ENCODE measurements at places on chromosomes 4 and X.

- no peak for DNase-seq
Observed at GRCh38 chr4:19241895-19242294, 1009.8 kb upstream of the SLIT2 start.

GRCh38 chr4:122882857-122883735 lies 39.3 kb downstream of the NUDT6 start:
- no peak for DNase-seq

DNA sequence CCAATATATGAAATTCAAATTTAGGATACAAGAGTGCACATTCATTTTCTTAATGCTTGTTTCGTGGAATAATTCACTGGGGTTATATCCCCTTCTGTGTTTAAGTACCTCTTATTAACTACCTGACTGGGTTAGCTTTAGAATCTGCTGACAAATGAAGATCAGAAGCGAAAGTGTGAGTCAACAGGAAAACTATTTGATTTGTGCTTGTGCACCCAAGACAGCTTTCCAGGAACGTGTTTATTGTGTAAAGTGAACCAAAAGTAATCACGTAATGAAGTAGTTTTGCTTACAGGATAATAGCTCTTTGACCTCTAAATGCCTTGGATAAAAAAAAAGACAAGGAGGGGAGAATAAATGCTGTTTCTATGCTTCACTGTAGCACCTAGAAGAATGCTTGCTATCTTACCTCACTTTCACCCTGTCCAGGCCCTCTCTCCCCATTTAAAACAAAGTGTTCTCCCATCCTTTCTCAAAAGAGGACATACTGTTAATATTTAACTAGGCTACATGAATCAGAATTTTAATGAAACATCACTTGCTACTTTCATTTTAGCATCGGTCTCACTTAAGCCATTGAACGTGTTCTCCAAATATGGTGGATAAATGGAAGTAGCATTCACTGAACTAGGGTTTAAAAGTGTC lies 141.9 kb downstream of the THOC2 start:
- no peak for DNase-seq

DNA sequence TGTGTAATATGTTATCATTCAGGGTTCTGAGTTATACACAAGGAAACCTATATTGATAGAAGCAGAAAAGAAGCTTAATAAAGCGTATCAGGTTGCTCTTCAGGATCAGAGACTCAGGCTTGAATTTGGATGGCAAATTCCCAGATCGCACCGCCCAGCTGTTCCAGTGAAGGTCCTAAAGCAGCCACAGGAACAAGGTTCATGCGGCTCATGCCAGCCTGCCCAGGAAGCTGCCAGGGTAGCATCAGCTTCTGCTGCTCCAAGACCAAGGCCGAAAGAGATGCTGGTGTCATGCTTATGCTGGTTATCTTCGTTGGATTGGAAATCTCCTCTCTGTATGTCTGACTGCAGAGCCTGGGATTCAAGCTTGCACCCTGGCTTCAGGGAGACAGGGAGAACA lies 127.7 kb downstream of the MANBA start:
- DNase-seq: no peak

DNA sequence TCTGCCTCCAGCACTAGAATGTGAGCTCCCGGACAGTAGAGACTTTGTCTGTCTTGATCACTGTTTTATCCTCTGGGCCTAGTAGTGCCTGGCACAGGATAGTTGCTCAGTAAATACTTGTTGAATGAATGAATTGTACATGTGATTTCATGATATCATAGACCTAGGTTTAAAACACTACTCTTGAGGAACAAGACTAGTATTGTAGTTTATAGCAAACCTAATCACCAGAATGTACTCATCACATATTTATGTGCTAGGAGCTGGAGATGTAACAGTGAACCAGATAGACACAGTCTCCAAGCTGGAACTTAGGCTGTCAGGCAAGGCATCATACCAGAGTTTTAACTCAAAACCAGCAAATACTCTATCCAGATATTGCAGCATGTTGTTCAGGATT lies 23.5 kb downstream of the GAB3 start:
- no peak for DNase-seq

- DNase-seq: no peak
Observed at GRCh38 chr4:163663454-163664225, 169.2 kb downstream of the TMA16 start.

DNA sequence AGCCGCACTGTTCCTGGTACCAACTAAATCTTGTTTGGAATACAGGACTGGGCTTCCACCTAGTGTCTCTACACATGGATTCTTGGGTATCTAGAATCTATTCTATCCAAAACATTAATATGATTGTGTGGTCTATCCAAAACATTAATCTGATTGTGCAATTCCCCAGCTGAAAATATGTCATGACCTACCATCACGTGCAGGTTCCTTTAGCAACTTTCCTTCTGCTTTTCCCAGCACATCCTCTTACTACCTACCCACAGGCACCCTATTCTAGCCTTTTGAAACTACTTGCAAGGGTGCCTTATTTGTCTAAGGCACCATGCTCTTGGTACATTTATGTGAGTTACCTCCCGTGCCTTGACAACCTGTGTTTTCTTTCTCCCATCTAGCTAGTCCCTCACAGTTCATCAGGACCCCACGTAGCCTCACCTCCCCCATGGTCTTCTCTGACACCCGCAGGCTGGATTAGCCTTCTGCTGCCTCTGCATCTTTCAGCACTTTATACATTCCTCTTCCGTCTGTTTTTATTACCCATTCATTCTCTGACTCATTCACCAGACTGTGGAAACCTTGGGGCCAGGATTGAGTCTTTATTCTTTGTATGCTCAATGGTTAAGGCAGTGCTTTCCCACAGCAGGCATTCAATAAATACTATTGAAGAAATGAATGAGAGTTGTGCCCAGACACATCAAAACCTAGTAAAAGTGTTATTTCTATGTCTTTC lies 88.8 kb upstream of the FAM9B start:
- DNase-seq: no peak

DNA sequence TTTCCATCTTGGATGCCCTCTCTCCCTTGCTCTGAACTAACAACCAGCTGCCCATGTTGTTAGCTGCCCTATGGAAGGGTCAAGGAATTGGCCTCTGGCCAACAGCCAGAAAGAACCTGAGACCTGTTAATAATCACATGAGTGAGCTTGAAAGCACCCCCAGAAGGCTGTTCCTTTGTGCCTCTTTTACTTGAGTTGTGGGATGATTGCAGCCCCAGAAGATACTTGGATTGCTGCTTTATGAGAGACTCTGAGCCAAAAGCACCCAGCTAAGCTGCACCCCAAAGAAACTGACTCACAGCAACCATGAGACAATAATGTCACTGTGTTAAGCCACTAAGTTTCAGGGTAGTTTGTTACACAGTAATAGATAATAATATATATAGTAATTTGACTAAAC lies 73.3 kb downstream of the FRYL start:
- no peak for DNase-seq

DNA sequence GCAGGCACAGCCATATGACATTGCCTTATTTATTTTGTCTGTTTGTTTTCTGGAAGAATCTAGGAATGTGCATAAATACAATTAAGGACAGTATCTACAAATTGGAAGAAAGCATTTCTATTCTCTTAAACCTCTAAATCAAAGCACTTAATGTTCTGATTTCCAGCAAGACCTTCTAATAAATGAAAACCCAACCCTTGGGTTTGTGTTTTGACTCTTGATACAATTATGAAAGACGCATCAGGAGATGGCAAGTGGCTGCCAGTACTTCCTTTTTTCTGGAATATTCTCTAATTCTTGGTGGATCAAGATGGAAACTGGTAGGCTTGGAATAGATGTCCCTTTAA lies 437 bp upstream of the CPE start:
- no peak for DNase-seq

DNA sequence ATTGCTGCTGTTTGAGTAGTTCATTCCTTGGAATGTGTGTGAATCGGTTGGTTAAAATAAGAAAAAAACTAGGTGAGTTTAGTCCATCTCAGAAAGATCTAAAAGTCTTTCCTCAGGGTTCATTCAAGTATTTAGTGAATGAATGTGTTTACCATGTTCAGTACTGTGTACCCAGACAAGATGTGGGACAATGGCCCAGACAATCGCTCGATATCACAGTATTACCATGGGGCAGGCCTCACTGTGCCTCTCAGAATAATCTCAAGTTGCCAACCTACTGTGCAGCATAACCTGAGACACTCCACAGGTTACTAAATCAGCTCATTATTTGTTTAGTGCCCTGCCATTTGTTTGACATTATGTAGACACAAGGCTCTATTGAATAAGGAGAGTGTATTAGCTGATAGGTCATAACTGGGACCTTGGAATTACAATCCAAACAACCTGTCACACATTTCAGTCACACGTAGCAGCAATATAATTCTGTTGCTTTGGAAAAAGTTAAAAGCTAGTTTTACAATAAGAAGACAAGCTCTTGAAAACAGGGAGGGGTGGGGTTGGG lies 24.9 kb upstream of the AMOT start:
- DNase-seq: no peak

GRCh38 chrX:55638933-55639332 lies 15.7 kb downstream of the FOXR2 start:
- no peak for DNase-seq

DNA sequence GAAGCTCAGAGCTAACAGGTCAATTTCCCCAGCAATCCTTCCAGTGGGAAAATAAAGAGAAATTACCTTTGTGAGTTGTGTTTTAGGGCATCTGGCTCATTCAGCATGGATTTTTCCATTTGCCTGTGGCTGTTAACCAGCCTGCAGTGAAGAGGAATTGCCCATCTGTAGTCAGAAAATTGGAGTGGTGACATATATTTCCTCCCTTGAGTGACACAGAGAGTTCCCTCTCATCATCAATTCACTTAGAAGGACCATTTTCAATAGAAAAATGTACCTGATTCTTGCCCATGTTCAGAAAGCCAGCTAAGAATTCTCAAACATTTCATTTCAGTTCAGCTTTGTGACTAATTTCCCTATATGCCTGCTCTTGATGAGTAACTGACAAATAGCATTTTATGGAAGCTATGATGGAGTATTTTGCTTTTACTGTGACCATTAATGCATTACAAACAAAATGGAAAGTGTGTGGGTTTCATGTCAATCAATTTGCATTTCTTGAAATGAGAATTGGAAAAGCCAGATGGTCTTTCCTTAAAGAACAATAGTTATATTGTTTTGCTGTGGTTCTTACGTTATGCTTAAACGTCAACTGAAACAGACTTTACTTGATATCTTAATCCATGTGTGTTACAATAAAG lies 155.8 kb downstream of the NWD2 start:
- DNase-seq: no peak

DNA sequence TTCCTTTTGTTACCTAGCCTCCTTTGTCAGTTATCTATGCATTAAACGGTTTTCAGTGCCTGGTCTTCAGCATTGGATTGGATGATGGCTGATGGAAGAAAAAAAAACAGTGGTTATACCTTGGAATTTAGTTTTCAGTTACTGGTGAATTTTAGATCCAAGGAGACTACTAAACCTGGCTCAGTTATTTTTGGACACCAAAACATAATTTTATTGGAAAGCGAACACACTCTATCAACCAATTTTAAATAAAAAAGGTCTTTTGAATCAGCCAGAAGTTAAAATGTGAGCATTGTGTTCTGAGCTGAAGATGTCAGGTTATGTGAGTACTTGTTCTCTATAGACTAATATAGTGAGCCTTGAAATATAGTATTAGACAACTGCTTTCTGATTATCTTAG lies 32.1 kb downstream of the FGF2 start:
- DNase-seq: no peak

DNA sequence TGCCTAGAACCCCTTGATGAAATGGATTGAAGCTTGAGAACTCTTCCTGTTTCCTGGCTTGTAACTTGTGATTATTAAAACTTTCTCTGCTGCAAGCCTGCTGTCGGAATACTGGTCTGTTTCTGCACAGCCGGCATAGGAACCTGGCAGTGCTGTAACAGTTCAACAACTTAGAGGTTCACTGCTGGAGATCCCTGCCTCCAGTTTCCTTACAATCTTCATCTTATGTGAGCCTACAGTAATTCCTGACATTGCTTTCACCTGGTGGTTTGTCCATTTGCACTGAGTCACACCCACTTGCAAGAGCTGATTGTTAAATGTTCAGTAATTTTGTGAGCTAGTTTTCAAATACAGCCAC lies 1.3 kb upstream of the SEPSECS start:
- DNase-seq: no peak

GRCh38 chr4:102604222-102604940 lies 103.2 kb downstream of the NFKB1 start:
- DNase-seq: no peak

DNA sequence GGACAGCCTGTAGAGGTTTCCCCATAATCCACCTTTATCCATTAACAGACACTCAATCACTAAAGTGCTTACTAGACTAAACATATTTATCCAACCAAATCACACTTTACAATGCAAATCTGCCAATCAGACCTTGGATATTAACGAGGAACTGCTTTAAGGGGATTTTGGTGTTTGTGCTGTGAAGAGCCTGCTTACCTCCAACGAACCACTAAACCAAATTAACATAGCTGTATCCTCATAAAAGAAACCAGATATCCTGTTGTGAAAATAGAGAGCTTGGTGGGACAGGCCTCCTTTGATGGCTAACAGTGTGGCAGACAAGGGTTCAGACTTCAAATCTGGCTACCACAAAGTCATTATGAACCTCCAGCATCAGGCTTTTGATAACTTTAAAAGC lies 252.6 kb upstream of the HAND2 start:
- no peak for DNase-seq

GRCh38 chrX:13464599-13465275 lies 104.7 kb upstream of the EGFL6 start:
- no peak for DNase-seq

DNA sequence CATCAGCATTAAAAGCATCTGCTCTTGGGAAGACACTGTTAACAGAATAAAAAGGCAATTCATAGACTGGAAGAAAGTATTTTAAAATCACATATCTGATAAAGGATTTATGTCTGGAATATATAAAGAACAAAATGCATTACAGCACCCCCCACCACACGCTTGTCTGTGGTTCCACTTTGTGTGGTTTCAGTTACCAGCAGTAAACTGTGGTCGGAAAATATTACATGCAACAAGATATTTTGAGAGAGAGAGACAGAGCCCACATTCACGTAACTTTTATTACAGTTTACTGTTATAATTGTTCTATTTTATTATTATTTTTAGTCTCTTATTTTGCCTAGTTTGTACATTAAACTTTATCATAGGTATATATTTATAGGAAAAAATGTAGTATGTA lies 21.2 kb upstream of the PDE6B start:
- no peak for DNase-seq

GRCh38 chrX:40855411-40855810 lies 120.1 kb upstream of the MED14 start:
- no peak for DNase-seq

- DNase-seq: no peak
Observed at GRCh38 chrX:70087857-70088630, 25.8 kb downstream of the OTUD6A start.

All from activated CD4-positive, alpha-beta T cell treated with anti-CD3 and anti-CD28 coated beads for 1 hour (primary cell).